Fibroblast of gingiva (primary cell): ENCODE measurements at places on chromosomes 4 and X.
A peak's percentile ranks its signal among the peaks of the same experiment; 100 is the strongest.

DNA sequence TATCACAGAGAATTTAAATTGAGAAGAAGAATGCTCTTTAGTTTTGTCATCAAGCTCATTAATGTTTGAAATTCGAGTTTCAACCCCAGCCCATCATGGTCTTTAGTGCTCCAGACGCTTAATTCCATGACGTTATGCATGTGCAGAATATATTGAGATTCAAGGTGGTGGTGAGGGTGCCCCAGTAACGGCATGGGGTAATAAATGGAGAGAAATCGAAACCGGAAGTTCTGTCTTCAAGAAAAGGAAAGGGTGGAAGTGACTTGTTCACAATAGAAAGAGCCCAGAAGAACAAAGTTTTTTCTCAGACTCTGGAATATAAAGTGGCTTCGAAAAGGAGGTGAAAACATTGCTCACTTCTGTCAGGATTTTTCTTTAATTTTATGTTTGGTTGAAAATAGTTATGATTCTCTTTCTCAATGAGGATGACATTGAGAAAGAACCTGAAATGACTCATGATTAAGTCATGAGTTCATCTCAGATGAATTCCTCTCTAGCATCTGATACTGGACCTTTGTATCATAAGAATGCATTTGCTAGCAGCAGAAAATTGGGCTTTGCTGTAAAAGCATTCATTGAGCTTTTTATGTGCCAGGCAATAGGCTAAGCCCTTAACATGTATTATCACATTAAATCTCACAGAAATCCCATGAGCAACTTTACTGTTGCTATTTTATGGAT lies 779 bp upstream of the DDX60L start:
- DNase-seq, result peak; percentile 73

GRCh38 chr4:147596377-147596776 lies 20.8 kb upstream of the TMEM184C start:
- DNase-seq, result no peak

- DNase-seq, result peak; percentile 86
Observed at GRCh38 chr4:16196482-16197393, 29.5 kb downstream of the TAPT1 start.

- DNase-seq, result peak; percentile 57
Observed at GRCh38 chrX:103554687-103555424, 30.5 kb upstream of the TCEAL4 start.

DNA sequence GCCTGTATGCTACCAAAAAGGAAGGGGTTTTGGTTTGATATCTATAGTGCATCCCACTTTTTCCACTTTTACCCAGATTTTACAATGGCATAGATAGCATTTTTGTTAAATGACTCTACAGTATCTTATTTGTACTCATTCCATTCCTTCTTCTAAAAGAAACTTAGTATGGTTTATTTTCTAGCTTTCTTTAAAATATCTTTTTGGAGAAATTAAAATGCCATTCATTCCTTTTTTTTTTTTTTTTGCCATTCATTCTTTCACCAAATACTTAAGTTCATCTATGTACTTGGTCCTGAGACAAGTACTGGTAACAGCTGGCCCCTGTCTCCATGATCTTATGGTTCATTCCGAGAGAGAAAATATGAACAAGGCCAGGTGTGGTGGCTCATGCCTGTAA lies 49.1 kb downstream of the MID1 start:
- no peak for DNase-seq
